ENCODE measurements at places on chromosomes 11 and 22.

GRCh38 chr22:41699264-41700107, at the start of gene MEI1:
Gene MEI1, plus strand, starts transcription at chr22:41699503. Its CDS starts 36 bp downstream, at chr22:41699539.
- DNase-seq = no peak

DNA sequence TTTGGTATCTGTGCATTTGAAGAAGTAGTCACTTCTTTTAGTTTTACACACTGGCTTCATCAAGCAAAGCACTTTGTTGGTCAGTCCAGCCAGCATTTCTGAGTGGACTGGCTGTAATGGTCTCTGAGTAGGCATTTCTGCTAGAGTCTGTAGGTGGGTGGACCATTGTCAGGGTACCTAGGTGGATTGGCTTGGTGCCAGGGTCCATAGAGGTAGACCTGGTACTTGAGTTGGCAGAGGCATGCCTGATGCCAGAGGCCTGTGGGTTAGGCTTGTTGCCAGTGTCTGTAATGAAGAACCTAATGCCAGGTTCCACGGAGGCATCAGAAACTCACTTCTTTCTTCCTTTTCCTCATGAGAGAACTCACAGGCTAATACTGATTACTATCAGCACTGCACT, 157.9 kb upstream of the C11orf87 start:
- no peak for DNase-seq

- no peak for DNase-seq
These were observed 27.9 kb downstream of the EXPH5 start for GRCh38 chr11:108565653-108566052.

DNA sequence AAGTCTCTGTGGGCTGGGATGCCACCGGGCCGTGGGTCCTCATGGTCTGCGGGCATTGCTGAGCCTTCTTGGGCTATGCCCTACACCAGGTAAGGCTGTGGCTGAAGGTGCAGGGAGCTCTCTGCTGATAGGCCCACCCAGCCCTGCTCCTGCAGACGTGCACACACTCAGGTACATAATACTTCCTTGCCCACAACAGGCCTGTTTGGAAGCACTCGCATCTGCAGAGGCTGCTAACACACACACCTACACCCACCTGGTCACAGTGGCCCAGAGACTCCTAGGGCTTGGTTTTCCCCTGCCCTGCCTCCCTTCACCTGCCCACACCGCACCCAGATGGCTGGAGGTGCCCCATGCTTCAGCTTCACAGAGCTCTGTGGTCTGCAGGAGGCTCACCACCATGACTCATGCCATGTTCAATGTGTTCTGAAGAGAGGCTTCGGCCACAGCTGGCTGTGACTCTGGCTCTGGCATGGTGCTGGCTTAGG, 72.8 kb upstream of the KCNQ1OT1 start:
- DNase-seq = no peak

- DNase-seq = no peak
These were observed 60.7 kb upstream of the PHF21A start for GRCh38 chr11:46181843-46182424.

- peak; percentile 34 for DNase-seq
These were observed 710 bp upstream of the DGCR2 start for GRCh38 chr22:19122752-19123492.

DNA sequence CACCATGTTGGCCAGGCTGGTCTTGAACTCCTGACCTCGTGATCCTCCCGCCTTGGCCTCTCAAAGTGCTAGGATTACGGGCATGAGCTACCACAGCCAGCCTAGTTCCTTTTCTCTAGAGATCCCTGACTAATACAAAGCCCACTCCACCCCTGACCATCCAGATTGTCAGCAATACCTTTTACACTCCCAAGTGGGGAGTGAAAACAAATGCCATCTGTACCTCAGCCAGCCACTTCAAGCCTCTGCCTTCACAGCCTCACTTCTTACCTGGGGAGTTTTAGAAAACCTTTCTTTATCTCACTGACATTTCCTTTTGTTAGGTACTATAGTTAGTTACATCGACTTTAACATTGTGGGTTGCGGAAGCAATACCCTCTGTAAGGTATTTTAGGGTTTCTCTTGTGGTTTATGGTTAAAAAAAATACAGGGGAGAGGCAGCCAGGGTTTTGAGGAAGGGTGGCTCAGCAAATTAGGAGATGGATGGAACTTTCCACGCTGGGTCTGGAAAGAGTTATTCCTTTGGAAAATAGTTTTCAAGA, 8.9 kb downstream of the TOM1 start:
- peak; percentile 42 for DNase-seq

DNA sequence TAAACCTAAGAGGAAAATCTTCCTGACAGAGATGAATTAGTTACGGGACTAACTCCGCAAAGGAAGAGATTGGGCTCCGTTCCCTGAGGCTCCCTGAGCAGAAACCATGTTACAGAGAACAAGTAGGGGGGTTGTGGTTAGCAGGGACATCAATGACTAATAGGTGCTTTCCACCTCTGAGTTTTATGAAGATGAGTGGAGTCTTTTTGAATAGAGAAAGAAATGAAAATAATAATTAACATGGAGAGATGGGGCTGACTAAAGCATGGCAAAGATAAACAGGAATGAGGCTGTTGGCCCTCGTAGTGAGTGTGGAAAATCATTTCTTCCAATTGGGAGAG, 47.5 kb upstream of the PICALM start:
- DNase-seq = no peak
